ENCODE measurements at places on chromosomes 7 and 10.

- DNase-seq = no peak
Observed at GRCh38 chr10:24310104-24310503, 101.2 kb downstream of the KIAA1217 start.

GRCh38 chr7:107427462-107427861 is 42.4 kb upstream of the GPR22 start:
- DNase-seq = no peak

GRCh38 chr10:25226775-25227682 is 52.2 kb downstream of the GPR158 start:
- no peak for DNase-seq

GRCh38 chr7:116464375-116464774 is 35.2 kb upstream of the CAV2 start:
- DNase-seq = no peak

- no peak for DNase-seq
Observed at GRCh38 chr10:60175441-60175971, 214.2 kb downstream of the ANK3 start.

GRCh38 chr10:95881316-95881715 is 26.5 kb upstream of the CC2D2B start:
- no peak for DNase-seq

GRCh38 chr10:131134001-131134576 is 177.4 kb downstream of the TCERG1L start:
- DNase-seq = no peak

- no peak for DNase-seq
Observed at GRCh38 chr10:21626457-21627161, 92.6 kb downstream of the MLLT10 start.

DNA sequence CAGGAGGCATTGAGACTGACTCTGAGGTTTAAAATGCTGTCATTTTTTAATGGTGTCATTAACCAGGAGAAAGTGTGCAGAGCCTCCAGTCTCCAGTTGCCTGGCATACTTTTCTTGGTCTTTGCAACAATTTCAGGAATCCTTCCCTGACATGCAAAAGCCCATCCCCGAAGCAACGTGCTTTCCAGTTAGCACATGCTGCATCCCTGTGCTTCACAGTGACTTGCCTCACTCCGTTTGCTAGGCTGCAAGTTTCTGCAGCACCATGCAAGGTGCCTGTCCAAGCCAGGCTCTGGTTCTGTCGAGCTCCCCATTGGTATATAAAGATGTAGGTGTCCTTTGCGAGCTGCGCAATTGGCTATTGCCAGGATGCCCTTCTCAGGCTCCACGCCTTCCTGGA is 135.0 kb downstream of the GALNT17 start:
- DNase-seq = no peak

GRCh38 chr7:55156919-55157763 is 138.3 kb downstream of the EGFR start:
- DNase-seq = no peak

DNA sequence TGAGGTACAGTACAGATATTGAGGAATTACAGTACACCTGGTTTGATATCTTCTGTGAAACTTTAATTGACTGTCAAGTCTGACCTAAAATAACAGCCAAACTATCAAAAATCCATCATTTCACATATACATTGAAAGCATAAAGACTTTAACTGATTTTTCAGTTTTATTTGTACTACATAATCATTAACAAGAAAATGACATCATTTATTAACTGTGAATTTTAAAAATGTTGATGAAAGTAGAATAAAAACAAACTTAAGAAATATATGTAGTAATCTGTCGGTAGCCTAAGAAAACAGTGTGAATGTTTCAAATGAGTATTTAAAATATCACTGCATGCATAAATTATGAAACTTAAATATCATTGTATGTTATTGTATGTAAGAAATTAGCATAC is 836.7 kb upstream of the GHITM start:
- no peak for DNase-seq

- no peak for DNase-seq
Observed at GRCh38 chr7:141003172-141004065, 11.3 kb downstream of the MRPS33 start.

- no peak for DNase-seq
Observed at GRCh38 chr7:95725205-95725604, 47.1 kb upstream of the DYNC1I1 start.

DNA sequence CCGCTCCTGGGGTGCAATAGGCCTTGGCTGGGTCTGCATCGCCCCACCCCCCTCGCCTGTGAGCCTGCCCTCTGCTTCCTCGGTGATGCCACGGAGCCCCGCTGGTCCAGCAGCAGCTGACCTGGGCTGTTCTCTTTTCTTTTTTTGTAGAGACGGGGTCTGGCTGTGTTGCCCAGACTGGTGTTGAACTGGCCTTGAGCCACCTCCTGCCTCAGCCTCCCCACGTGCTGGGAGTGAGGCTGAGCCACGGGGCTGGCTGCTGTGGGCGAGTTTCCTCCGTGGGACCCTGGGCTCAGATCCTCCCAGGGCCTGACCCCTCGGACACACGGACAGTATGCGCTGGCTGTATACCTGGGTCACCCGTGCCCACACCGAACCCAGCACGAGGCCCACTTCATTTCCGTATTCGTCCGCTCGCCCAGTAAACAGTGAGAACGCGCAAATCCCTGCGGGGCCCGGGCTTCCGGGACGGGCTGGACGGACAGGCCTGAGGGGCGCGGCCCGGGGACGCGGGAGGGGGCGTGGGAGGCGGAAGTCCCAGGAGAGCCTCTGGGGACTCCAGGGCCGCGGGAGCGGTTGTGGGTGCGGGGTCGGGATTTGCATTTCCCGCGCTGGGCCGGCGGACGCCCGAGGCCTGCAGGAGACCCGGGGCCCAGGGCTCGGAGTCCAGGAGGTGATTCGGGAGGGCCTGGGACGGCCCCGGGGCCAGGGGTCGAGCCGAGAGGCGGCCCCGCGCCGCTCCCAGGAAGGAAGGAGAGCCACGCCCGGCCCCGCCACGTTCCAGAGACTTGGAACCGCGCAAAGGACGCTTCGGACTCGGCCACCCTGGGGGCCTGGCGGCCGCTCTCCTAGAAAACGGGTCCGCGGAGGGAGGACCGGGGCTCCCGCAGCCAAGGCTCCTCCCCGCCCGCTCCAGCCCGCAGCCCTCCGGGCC is 57.7 kb upstream of the DNAJB6 start:
- DNase-seq = no peak

DNA sequence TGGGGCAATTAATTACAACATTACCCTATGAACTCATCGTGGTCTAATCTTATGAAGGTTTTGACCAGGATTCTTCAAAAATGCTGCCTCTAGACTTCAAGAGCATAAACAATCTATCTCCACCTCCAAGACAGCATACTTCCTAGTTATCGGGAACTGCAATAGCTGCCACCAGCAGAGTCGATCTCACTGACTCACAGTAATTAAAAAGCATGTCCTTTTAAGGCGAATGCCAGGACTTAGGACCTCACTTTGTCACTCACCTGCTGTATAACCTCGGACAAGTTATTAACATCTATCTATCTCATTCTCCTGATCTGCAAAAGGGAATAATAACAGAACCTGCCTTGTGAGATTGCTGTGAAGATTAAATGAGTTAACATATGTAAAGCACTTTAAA is 666.0 kb upstream of the COBL start:
- no peak for DNase-seq

GRCh38 chr7:11471255-11471654 is 360.7 kb downstream of the THSD7A start:
- no peak for DNase-seq

GRCh38 chr7:42445691-42446090 is 208.7 kb upstream of the GLI3 start:
- DNase-seq = no peak

GRCh38 chr10:95411635-95412034 is 120.8 kb upstream of the PDLIM1 start:
- no peak for DNase-seq

DNA sequence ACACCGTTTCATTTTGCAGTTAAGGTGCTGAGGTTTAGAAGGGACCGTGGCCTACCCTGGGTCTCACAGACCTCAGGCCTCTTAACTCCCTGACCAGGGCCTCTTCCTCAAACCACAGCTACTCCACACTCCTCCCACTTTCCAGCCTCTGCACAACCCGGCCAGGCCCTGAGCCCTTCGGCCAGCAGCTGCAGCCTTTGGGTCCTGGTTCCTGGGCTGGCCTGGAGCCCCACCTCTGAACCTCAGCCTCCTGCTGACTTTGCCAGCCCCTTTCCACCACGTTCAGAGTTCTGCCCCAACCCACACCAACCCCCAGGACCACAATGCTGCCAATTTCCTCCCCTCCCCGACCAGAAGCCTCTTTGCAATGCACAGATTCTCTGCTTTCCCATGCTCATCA is 84.1 kb downstream of the VOPP1 start:
- no peak for DNase-seq

GRCh38 chr10:122531939-122532338 is 28.6 kb upstream of the DMBT1 start:
- no peak for DNase-seq

All from activated naive CD4-positive, alpha-beta T cell treated with Interleukin-2 at 50 U/mL for 16 hours (primary cell).